ENCODE measurements at places on chromosomes 7 and 10. TPM values are rescaled to one million over a fixed set of nuclear protein-coding genes. Genes with fewer than 3 reads are reported as not detected.

DNA sequence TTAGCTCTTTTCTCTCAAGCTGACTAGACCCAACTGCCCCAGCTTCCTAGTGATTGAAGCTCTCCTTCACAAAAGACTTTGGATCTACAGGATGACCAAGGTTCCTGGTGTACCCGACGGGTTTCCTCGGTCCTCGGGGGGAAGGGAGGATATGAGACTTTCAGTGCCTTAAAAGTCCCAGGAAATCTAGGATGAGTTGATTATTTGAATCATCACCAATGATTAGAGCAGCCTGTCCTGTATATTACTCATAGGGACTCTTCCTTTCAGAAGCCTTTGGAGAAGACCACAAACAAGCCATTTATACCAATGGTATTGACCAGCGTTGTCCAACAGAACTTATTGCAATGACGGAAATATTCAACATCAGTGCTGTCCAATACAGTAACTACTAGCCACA lies 6.1 kb upstream of the ACTA2 start:
- no peak for DNase-seq

DNA sequence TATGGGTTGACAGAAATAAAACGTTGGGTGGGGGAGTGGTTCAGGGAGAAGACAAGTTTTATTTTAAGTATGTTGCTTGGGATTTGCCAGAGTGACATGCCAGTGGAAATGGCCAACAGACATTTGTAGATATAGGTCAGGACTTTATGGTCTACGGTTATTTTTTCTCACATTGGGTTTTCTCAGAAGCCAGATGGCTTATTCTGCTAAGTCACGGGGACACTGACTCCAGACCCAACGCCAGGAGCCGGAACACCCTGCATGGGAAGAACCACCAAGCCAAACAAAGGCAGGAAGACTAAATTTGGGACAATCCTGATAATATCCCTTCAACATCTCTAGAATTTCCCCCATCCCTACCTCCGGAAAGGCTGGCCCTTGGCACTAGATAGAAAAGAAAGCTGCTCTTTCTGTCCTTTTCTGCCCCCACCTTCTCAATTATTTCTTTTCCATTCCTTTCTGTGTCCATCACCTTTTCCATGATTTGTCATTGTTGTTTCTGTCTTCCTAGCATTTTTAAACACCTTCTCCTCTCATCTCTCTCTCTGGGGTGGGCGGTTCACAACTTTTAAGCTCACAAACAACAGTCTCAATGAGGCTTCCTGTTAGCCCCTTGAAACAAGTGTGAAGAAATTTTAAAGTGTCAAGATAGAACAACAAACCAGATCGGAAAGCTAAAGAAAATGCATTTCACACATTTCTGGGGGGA lies 44.7 kb downstream of the TBXAS1 start:
- no peak for DNase-seq

Gene BTBD16
- total RNA-seq, result 0.62 TPM

Gene AKR1C1
- 54.5 TPM for total RNA-seq

Gene MCMBP
- total RNA-seq, result 52.1 TPM

Gene UBTD1
- 37.7 TPM for total RNA-seq

DNA sequence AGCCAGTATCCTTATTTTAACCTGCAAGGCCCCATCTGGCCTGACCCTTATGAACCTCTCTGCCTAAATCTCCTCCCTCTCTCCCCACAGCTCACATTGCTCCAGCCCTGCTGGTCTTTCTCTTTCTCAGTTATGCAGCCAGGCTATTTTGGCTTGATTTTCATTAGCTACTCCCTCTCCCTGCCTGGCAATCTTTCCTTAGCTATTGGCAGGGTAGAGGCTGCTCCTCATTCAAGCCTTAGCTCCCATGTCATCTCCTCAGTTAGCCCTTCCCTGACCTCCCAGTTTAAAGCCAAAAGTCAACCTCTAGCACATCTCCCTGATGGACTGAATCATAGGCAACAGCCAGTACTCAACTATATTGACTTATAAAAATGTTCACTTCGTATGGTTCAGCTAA lies 214.4 kb upstream of the CELF2 start:
- no peak for DNase-seq

- peak; percentile 74 for DNase-seq
Observed at GRCh38 chr7:151248346-151249033, at the start of gene SMARCD3. TSS of gene SMARCD3 (minus strand) at chr7:151248694. CDS start at chr7:151248562, 132 bp downstream.

Gene PHYHIPL
- not detected for total RNA-seq

DNA sequence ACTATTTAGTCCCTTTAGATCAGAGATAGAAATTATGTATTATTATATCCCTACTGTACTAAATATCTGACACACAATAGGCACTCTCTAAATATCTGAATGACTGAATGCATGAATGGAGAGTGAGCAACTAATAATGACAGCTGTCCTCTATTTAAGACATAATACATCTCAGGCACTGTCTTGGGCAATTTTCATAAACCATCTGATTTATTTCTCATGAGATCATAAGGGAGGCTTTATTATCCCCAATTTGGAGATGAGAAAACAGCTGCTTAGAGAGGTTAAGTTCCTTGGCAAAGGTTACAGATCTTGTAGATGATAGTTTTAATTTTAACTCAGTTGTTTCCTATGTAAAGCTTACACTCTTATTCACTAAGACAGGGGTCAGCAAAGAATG lies 570.6 kb downstream of the GRM8 start:
- no peak for DNase-seq

- DNase-seq, result peak; percentile 16
Observed at GRCh38 chr7:45174966-45175765, 17.6 kb downstream of the RAMP3 start.

GRCh38 chr10:71371750-71372166 lies 25.0 kb upstream of the CDH23 start:
- no peak for DNase-seq

Gene SRPK2
- 43.2 TPM for total RNA-seq

DNA sequence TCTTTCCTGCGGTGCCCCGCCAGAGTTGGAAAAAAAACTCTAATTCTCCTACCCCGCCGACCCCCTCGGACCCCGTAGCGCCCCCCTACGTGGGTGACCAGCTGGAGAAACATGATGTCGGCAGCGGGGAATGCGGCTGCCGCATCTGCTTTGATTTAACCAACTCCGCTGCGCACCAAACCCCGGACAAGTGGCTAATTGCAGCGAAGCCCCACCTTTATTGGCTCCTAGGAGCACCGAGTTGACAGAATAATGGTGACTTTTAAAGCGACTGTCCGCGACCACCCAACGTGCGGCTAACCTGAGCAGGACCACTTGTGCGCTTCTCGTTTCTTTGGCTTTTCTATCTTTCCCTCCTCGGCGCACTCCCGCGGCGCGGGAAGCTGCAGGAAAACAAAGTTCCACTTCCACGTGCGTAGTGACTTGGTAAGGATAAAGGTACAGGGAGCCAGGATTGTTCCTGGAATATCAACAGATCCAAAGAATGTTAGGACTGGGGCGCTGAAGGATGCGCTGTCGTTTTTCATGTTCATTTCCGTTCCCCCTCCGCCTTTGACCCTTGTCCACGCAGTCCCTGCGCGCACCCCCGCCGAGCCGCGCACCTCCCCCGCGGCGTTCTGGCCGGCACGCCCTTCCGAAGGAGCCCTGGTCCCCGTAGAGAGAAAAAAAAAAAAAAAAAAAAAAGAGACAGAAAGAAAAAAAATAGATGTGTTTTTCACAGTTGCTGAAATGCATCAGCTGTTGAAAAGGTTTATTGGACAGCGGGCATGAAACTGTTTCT lies 1.4 kb downstream of the WNT16 start:
- DNase-seq, result peak; percentile 31

DNA sequence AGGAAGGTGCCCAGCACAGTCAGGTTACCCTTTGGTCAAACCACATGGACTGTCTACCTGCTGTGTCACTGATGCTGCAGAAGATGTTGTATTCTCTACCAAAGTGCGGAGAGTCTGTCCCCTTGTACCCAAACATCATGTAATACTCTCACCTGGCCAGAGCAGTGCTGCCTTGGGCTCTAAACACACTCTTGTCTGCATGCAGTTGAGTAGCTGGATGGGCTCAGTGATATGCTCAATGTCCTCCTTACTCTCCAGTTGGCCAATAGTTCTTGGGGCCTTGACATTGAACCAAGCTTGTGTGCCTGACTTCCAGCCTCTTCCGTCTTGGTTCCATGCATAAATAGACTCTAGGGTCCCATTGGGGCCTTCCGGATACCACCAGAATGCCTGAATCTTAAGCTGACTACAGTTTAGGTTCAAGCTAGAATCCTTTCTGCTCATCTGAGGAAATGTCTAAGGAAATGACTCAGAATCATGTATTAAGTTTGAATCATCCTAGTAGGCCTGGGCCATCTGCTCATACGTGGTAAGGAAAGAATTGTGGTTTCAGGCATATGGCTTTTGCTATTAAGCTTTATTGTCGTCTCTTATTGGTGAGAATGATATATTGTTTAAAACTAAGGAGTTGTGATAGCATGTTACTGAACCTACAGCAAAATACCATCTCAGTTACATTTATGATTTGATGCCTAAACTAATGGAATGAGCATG lies 118.0 kb downstream of the OTUD1 start:
- no peak for DNase-seq

- DNase-seq, result no peak
Observed at GRCh38 chr10:7968510-7969112, 85.9 kb upstream of the GATA3 start.

DNA sequence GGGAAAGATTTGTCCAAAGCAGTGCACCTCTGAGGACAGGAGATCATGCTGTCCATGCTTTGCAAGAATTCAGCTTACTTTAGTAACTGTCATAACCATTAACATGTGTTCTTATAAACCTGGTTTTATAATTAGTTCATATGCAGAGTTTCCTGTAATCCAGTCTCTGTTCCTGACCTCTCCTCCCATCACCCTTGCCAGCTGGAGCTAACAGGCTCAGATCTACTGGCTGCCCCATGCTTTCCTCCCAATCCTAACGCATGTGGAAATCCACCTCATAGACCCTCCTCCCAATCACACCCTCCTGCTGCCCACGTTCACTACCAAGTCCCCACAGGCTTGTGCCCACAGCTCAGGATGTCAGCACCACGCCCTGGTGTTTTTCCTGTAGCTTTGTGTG lies 45.3 kb upstream of the PFKP start:
- DNase-seq, result no peak

- peak; percentile 78 for DNase-seq
Observed at GRCh38 chr10:88232029-88232895, 350.9 kb downstream of the RNLS start.

Gene RNF133
- total RNA-seq, result 1.0 TPM

- no peak for DNase-seq
Observed at GRCh38 chr10:124228471-124228870, 135.1 kb upstream of the CHST15 start.

GRCh38 chr10:127906548-127907377 lies at the start of gene PTPRE:
TSS of gene PTPRE (plus strand) at chr10:127907103. CDS start at chr10:128040882, 133,779 bp downstream.
- peak; percentile 89 for DNase-seq

Gene LOXL4
- 4.5 TPM for total RNA-seq

- no peak for DNase-seq
Observed at GRCh38 chr10:119335671-119336353, 128.4 kb downstream of the GRK5 start.

- DNase-seq, result no peak
Observed at GRCh38 chr10:115771755-115772154, 501.3 kb downstream of the GFRA1 start.

DNA sequence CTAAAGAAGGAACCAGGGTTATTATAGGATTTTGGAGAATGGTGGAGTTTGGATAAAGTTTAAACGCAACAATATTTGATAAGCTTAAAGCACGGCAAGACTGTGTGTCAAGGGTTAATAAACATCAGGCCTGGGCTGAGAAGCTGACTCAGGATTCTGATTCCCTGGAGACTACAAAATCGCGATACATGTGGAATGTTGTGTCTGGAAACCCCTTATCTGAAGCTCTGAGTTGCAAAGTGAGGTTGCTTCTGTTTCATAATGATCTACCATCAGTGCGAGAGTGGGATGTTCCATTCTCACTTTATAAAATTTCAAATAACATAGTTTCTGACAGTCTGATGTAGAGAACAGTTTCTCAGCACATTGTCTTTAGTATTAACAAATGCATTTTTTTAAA lies 7.8 kb downstream of the C1GALT1 start:
- no peak for DNase-seq

Gene IGFBP3
- 32.2 TPM for total RNA-seq

GRCh38 chr10:101617102-101617823 lies 29.1 kb downstream of the DPCD start:
- no peak for DNase-seq

Gene AOAH
- 29.2 TPM for total RNA-seq

DNA sequence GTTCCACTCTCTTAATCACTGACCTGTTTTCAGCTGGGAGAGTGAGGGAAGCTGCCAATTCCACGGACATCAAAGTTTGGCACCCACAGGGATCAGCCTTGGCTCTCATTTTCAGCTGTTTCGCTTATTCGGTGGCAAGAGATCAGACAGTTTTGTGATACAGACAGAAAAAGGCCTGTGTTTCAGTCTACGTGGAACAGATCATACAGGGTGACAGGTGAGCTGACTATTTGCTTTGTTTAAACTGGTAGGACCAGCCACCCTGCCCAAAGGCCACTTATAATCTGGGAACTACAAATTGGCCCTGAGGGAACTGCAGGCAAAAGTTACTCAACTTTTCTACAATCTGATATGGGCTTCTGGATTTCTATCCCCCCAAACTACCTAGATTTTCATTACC lies 128.6 kb downstream of the ZNF467 start:
- DNase-seq, result no peak

- no peak for DNase-seq
Observed at GRCh38 chr10:106815427-106816043, 349.0 kb downstream of the SORCS1 start.

Gene PRSS1
- not detected for total RNA-seq

Gene NPC1L1
- 0.21 TPM for total RNA-seq

- DNase-seq, result no peak
Observed at GRCh38 chr7:117061751-117062150, 108.5 kb downstream of the ST7 start.

DNA sequence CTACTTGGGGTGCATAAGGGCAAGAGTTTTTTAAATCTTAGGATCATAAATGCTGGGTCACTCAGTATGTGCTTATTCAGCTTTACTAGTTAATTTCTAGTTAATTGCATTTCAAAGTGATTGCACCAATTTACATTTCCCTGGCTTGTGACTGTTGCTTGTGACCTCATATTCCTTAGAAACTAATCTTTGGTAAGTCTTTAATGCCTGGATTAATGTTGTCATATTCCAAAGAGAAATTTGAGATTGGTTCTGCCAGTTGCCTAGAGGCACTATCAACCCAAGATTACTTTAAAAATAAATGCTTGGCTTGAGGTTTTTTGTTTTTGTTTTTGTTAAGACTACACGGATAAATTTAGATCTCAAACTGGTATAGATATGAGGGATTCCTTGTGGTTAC lies 103.1 kb downstream of the ANK3 start:
- DNase-seq, result no peak
